ENCODE measurements at places on chromosomes 1 and 21.

- no peak for DNase-seq
These were observed 109.5 kb upstream of the F3 start for GRCh38 chr1:94651076-94651475.

GRCh38 chr1:15167386-15167785 lies 13.8 kb downstream of the TMEM51 start:
- no peak for DNase-seq

DNA sequence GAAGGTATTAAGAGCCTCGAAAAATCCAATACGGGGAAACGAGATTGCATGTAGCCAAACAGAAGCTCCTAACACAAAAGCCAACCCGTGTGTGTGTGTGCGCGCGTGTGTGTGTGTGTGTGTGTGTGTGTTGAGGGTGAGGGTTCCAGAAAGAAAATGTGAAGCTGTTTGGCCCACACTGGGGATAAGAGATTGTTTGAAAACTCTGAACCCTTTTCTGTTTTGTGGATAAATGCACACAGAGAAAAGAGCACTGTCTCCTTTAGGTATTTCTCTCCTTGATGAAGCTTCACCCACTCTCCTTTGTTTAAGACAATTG lies 1.9 kb downstream of the WLS start:
- no peak for DNase-seq

DNA sequence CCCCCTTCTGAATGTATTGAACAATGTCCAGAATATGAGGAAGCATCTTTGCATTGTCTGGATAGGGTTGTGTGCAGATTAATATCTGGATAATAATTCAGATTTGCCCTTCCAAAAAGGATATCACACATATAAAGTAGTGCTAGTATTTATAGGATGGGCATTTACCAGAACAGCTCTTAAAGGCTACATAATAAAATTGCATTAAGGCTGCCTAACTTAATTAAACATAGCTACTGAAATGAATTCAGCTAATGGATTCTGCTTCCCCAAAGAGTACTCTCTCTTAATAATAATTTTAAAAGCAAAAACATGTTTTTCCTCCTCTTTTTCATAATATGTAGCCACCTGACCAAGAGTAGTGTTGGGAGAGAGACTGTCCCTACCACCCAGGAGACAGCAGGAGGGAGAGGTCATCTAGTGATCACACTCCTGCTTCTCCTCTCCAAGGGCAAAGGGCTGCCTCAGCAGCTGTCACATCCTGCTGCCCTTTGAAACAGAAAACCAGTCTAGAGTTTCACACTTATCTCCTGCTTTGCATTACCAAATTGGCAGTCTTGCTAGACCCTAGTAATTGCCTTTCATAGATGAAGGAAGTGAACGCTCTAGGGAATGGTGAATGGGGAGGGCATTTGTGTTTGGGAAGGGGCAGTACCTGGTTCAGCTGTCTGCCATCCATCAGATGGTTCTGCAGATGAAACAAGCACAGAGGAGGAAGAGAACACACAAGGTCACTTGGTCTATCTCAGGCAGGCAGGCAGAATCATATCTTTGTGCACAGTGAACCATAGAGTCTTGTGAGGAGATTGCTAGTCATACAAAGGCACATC lies 29.3 kb upstream of the DDAH1 start:
- DNase-seq: no peak

DNA sequence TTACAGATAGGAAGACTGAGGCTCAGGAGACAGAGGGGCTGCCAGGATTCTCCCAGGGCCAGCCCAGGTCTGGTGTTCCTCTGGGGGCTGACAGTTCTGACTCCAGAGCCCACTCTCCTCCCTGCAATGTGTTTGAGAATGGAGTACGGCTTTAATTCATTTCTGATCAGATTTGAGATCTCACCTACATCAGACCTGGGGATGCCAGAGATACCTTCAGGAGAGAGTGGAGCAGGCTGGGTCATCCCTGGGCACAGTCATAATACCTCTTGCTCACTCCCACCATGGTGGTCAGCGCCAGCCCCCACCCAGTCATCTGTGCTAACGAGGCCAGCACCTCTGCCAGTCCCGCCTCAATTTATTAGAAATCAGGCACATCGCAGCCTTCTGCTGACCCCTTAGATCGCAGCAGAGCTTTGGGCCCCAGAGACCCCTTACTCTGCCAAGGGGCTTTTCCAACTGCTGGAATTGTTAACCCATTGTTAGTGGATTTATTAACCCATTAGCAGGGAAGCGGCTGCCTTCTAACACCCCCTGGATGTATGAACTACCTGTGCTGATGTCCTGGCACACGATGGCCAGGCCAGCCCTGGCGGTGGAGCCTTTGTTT lies 352.1 kb downstream of the MATN1 start:
- no peak for DNase-seq

All from RPMI8226 (cell line).